ENCODE measurements at places on chromosomes 16 and 17.
A peak's percentile ranks its signal among the peaks of the same experiment; 100 is the strongest.

- peak; percentile 48 for DNase-seq
Observed at GRCh38 chr16:89409161-89409711, 81.1 kb downstream of the ANKRD11 start.

DNA sequence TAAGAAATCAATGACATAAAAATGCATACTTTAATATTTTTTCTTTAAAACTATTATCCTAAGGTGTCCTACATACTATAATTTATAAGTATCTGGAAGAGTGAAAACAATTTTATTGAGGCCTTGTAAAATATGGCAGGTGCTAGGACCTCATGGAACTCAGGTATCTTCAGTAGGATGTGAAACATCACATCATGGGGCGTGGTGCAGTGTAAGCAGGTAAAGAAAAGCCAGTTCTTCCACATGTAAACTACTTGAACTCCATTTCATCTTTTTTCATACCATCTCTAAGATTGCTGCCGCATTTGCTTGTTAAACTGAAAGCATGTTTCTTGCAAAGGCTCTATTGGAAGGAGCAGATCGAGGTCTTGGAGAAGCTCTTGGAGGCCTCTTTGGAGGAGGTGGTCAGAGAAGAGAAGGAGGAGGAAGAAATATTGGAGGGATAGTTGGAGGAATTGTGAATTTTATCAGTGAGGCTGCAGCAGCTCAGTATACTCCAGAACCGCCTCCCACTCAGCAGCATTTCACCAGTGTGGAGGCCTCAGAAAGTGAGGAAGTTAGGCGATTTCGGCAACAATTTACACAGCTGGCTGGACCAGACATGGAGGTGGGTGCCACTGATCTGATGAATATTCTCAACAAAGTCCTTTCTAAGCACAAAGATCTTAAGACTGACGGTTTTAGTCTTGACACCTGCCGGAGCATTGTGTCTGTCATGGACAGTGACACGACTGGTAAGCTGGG lies at the start of gene CAPNS2:
TSS of gene CAPNS2 (plus strand) at position 253 of the 744 bp plus-strand sequence. CDS start at position 326, 73 bp downstream.
- no peak for DNase-seq

DNA sequence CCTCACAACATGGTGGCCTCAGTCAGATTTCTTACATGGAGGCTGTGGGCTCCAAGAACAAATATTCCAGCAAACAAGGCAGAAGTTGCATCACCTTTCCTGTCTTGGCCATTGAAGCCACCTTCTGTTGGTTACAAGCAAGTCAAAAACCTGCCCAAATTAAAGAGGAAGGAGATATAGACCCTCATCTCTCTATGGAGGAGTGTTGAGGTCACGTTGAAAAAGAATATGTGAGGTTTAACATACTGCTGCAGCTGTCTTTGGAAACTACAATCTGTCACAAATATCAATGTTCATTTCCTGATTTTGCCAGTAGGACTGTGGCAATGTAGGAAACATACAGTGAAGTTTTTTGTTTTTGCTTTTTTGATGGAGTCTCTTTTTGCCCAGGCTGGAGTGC lies 211.4 kb downstream of the COPRS start:
- no peak for DNase-seq

GRCh38 chr17:72651988-72652387 lies 440.5 kb downstream of the SLC39A11 start:
- DNase-seq, result no peak

GRCh38 chr17:35540589-35541404 lies 3.3 kb upstream of the SLFN12L start:
- DNase-seq, result peak; percentile 42

DNA sequence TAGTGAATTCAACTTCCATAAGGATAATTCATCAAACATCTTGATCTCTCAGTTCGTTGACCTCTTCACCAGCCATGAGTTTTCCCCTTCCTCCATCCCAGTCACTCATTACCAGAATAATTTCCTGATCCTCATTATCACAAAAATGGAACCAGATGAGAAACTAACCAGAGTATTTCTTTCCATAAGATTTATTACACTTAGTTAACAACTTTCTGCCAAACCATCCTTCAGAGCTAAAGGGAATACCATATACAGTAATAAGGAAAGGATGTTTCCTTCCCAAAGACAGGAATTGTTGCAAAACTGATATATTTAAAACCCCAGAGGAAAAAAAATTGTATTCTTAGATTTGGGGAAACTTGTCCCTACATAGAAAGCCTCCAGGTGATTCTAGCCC lies 8.6 kb downstream of the KRTAP29-1 start:
- DNase-seq, result no peak

DNA sequence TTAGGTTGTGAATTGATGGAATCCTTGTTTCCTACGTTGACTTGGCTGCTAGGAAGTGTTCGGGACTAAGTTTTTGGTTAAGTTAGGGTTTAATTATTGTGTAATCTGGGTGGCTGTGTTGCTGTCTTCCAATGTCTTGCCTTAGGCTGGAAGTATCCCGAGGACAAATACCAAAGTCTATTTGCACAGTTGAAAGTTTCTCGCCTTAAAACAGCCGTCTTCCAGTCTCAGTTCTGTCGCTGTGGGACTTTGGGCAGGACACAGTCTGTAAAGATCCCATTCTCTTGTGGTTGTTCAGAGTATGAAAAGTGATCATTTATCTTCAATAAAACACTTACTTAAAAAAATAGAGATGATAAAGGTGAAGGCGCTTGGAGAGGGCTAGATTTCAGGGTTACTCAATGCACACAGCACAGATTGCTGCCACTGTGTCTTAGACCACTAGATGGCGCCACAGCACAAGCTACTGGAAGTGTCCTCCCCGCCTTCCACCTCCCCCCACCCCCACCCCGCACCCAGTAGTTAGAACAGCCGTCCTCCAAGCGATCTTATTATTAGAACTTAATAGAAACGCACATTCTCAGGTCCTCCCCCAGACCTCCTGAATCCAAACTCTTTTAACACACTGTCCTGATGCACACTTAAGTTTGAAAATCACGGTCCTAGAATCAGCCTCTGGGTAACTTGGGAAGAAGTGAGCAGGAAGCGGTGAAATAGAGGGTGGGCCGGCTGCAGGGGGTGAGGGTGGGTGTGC lies 45.8 kb downstream of the AKAP1 start:
- peak; percentile 69 for DNase-seq

GRCh38 chr17:80866050-80866793 lies 125.4 kb upstream of the CHMP6 start:
- DNase-seq, result no peak

- DNase-seq, result no peak
Observed at GRCh38 chr16:48676836-48677235, 66.9 kb upstream of the N4BP1 start.

DNA sequence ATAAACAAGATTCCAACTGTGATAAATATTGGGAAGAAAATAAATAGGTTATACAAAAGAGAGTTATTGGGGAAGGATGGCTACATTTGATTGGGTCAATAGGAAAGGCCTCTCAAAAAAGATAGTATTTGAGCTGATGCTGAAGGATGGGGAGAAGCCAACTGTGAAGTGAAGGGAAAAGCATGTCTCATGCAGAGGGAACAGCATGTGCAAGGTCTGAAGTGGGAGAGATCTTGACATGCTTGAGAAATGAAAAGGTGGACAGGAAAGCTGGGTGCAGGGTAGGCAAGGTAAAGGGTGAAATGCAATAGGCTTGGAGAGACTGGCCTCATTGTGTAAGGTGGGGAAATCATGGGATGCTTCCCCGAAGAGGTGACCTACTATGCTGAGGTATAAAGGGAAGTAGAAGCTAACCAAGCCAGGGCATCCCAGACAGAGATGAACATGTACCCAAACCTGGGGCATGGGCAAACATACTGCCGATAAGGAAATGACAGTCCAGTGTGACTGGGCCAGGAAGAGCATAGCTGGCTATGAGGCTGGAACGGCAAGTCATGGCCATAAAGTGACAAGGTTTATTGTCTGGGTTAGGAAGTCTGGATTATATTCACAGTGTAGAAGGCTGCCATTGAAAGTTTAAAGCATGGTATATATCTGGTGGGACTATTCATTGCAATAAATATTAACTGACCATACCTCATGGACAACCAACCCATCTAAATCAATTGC lies 91.2 kb downstream of the TOX3 start:
- DNase-seq, result no peak

DNA sequence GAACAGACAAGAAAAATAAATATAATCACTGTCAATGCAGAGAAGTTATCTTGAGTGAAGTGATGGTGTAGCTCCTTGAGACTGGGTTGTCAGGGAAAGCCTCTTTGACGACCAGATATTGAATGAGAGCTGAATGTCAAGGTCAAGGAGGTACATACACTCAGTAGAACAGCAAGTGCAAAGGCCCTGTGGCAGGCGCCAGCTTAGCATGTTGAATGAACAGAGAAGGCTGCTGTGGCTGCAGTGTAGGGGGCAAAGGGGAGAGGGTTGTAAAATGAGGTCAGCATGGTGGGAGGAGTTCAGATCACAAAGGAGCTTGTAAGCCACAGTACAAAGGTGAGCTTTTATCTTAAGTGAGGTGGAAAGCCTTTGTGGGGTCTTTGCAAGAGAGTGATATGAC lies 111.5 kb downstream of the ZFHX3 start:
- DNase-seq, result no peak

- DNase-seq, result no peak
Observed at GRCh38 chr17:9509236-9509816, 66.3 kb downstream of the STX8 start.

- no peak for DNase-seq
Observed at GRCh38 chr17:77606865-77607210, 351.7 kb upstream of the TNRC6C start.

GRCh38 chr16:52191531-52192134 lies 355.3 kb downstream of the TOX3 start:
- DNase-seq, result peak; percentile 2

DNA sequence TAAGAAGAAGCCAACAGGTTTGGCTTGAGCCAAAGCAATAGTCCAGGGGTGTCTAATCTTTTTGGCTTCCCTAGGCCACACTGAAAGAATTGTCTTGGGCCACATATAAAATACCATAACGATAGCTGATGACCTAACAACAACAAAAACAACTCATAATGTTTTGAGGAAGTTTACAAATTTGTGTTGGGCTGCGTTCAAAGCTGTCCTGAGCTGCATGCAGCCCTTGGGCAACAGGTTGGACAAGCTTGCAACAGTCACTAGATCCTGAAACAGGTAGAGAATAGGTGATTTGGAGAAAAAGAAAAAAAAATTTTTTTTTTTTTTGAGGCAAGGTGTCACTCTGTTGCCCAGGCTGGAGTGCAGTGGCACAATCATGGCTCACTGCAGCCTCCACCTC lies 4.5 kb downstream of the CRYBA1 start:
- DNase-seq, result no peak

DNA sequence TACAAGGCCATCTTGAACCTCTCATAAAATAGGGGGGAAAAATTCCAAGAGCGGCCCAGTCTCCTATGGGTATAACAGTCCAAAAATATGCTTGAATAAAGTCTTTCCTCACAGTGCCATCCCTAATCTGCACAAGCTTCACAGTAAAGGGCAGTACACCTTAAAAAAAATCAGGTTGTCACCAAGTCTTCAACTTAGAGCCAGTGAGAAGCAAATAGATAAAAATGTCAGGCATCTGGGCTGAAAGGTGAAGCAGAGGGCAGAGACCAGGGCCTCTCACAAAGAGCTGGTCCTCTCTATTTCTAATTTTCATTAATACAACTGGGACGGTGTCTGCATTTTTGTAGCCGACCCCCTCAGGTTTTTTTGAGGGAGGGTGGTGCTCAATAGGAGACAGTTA lies 82.9 kb downstream of the SSH2 start:
- no peak for DNase-seq

DNA sequence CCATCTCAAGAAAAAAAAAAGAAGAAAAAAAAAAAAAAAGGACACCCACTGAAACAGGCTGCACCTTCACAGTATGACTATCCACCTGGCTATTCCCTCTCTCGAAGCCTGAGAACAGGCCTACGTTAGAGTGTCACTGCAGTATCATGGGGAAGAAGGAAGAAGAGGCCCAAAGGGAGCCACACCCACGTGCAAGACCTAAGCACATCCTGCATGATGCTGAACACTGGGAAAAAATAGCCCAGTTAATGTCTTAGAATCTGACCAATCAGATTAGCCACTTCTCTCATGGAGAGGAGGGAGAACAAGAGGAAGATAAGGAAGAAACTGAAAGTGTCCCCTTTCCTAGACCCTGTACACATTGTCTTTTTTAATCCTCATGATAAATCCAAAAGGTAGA lies 19.5 kb upstream of the MED13 start:
- DNase-seq, result no peak

DNA sequence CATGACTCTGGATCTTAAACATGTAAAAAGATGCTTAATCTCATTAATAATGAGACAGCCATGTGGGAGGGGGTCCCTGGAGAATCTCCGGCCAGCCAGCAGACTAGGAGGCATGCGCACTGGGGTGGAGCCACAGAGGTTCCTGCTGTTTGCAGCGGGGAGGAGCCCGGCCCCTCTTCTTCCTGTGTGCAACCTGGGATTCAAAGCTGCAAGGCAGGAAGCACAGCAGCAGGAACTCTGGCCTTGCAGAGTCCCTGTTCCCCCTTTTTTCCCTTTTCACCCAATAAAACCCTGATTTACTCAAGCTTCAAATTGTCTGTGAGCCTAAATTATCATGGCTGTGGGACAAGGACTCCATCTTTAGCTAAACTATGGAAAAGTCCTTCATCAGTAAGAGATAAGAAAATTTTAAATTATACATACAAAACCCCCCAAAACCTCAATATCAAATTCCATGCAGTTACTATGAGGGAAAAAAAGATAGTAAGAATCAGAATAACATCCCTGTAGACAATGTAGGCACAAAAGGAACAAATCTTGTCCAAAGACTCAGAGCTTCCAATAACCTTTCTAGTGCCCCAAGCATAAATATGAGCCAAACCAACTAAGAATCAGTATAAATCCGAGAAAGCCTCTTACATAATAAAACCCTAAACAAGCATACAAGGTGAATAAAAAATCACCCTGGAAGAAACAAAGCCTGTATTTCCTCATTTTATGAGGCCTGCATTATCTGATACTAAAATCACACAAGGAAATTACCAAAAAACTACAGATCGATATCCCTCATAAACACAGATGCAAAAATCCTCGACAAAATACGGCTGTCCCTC lies 12.1 kb downstream of the CFDP1 start:
- DNase-seq, result no peak

DNA sequence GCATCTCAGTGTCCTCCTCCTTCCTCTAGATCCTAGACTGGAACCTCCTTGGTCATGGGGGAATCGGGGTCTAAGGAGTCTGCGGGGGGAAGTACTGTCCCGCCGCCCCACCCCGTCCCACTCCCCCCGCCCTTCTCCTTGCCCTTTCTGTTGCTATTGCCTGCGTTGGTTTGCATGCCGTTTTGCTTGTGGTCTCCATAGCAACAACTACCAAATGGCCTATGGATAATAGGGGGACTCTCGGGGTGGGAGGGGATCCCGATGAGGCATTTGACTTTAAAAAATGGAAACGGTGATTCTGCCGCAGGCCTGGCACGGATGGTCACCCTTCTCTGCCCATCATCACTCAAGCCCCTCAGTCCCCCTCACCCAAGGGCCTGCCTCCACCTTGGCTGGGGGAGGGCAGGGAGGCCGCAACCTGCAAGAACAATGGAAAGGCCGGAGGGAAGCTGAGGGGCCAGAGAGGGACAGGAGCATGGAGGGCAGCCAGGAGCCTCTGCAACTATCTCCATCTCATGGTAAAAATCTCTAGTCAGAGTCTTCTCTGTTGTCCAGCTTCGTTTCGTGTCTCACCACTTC lies 231.4 kb upstream of the TNRC6C start:
- no peak for DNase-seq

All from NK-92 treated with Interleukin-12 subunit alpha and Interleukin-12 subunit beta, amount 100 ng/mL, for 24 hours (cell line).